NCI-H446 treated with DMSO at 0.1 percent for 48 hours (cell line): ENCODE measurements at places on chromosomes 12 and 14.

DNA sequence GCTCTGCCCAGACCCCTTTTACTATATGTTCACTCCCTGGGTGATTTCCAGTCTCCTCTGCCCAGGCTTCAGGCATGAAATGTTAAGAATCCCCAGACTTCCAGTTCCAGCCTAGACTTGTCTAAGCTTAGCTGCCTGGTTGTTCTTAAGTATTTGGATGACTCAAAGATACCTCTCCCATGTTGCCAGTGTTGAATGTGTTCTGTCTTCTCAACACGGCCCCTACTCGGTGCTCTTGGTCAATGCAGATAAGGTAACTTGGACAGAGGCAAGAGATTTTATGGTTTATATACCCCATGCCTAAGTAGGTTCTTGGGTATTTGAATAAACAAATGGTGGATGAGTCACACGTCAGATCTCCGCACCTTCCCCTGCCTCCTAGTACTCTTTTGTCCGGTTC lies 13.6 kb downstream of the PIWIL1 start:
- no peak for DNase-seq

GRCh38 chr12:132079200-132079599 lies 64.9 kb downstream of the DDX51 start:
- DNase-seq, result no peak

GRCh38 chr12:105466901-105467598 lies 136.6 kb downstream of the C12orf75 start:
- no peak for DNase-seq

GRCh38 chr12:80313209-80313608 lies 130.8 kb upstream of the PTPRQ start:
- no peak for DNase-seq

DNA sequence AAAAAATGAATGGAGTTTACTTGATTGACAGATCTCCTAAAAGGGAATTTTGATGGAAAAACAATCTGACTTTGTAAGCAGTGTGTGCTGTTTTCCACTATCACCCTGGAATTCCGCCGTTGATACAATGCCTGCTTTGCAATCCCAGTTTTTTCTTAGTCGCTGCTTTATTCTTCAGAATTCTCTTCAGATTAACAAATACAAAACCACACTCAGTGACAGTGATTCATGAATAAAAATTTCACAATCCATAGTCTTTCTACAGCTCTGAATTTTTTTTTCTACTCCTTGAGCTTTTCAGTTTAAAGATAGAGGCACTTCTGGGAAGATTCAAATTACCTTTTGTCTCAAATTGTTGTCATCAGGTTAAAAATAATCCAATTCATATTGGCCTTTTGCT lies 44.6 kb upstream of the KITLG start:
- DNase-seq, result no peak

- no peak for DNase-seq
These were observed 168.4 kb downstream of the RPS29 start for GRCh38 chr14:49417790-49418189.

DNA sequence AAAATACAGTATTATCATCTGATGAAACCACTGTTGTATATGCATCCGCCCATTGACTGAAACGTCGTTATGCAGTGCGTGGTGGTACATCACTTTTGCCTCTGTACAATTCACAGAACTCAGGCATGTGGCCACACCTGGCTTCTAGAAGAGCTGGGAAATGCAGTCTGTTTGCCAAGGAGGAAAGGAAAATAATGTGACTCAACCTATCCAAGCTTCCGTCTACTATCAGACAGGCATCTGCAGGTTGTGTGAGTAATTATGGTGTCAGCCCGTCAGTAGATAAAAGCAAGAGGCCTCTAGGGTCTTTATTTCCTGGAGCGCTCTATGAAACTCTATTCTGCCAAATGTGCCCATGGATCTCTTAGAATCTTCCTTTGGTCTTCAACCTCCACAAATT lies 111.6 kb downstream of the BBS10 start:
- DNase-seq, result no peak

DNA sequence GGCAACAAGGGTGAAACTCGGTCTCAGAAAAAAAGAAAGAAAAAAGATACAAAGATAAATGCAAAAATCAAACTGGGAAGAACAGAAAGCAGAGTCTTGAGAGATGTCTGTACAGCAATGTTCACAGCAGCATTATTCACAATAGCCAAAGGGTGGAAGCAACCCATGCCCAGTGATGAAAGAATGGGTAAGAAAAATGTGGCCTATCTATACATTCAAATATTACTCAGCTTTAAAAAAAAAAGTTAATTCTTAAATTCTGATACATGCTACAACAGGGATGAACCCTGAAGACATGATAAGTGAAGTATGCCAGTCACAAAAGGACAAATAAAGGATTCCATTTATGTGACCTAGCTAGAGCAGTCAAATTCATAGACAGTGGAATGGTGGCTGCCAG lies 33.7 kb downstream of the SPPL3 start:
- DNase-seq, result no peak

DNA sequence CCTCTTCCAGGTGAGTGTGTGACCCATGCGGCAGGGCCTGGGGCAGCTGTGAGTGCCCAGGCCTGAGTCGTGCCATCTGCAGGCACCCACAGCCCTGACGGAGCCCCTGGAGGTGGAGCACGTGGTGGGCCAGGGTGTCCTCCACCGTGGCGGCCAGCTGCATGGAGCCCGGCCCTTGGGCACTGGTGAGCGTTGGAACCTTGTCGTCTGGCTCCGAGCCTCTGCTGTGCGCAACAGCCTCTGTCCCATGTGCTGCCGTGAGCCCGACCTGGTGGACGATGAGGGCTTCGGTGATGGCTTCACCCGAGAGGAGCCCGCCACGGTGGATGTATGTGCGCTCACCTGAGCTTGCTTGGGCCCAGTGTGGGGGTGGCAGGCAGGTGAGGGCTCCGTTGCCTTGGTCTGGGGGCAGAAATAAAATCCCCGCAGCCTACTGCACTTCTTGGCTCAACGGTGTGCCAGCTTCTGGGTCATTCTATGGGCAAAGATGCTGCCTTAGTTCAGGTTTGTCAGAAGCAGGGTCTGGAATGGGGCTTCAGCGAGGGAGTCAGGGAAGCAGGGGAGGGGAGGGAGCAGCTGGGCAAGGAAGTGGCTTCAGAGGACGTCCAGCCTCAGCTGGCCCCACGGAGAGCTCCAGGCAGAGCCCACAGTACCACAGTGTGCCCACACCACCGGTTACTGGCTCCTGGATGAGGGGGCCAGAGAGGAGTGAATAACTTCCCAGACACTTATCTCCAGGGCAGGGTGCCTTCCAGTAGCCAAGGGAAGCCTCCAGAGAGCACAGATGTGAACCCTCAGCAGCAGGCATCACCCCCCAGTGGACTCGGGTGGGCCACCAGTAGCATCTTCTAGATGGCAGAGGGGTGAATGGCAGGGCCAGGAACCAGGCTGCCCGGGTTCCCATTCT lies 1.2 kb upstream of the ARL6IP4 start:
- DNase-seq, result no peak

- DNase-seq, result no peak
These were observed 679 bp upstream of the SAV1 start for GRCh38 chr14:50668826-50669143.

DNA sequence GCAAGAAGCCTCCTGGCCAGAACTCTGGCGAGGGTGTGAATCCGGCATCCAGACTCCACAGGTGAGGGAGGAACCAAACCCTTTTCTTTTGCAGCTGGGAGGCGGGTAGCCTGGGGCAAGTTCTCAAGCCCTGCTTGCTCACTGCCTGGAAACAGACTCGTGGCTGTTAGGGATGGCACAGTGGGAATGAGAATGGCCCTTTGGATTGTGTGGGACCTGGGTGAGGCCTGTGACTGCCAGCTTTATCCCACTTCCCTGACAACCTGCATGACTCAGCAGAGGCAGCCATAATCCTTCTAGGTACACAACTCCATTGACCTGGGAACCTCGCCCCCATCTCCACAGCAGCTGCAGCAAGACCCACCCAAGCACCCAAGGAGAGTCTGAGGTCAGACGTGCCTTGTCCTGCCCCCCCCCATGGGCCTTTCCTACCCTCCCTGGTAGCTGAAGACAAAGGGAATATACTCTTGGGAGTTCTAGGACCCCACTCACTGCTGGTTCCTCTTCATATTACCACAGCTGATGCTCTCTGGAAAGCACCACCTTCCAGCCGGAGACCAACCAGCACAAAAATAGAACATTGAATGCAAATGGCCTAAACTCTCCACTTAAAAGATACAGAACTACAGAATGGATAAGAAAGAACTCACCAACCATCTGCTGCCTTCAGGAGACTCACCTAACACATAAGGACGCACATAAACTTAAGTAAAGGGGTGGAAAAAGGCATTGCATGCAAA lies 5.1 kb upstream of the GPR33 start:
- no peak for DNase-seq

- DNase-seq, result peak; percentile 27
These were observed 36.8 kb upstream of the SPTSSA start for GRCh38 chr14:34498684-34499412.

GRCh38 chr12:76312315-76312714 lies 35.9 kb downstream of the BBS10 start:
- no peak for DNase-seq

GRCh38 chr14:70018713-70019211 lies 139.5 kb downstream of the SMOC1 start:
- no peak for DNase-seq

DNA sequence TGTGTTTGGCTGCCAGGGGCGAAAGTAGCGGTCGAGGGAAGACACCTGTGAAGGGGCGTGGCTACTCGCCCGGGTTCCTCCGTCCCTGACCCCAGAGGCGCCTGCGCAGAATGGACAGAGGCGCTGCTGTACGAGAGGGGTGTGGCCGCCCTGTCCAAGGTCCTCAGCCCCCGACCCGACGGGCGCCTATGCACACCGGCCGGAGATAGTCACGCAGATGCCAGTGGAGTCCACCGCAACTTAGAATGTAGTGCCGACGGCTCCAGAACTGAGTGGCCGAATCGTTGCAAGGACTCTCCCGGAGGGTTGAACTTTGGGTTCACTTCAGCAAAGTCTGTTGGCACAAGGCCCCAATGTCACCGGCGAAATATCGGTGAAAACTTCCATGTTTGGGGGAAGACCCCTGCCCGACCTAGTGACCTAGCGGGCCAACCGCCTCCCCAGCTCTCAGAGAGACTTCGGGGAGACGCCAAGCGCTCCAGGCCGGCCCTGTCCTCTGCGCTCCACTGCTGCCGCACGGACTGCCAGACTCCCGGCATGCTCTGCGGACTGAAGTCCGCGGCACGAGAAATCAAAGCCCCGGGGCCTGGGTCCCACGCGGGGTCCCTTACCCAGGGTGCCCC lies 541 bp upstream of the RNU6-7 start:
- peak; percentile 66 for DNase-seq

DNA sequence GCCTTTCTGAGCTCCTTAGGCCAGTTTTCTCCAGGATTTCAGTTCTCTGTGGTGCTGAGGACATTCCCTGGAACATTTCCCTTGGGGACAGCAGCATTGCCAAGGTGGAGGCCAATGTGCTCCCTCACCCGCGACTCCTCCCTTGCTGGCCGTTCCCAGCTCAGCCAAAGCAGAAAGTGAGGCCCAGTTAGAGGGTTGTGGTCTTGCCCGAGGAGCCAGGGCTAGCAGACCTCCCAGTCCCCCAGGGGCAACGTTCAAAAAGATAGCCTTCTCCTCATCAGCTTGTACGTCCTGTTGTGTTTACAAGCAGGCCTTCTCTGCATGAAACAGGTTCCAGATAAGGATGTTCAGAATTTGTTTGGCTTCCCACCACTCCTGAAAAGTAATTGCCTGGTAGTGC lies 78.4 kb downstream of the SSPN start:
- DNase-seq, result no peak

DNA sequence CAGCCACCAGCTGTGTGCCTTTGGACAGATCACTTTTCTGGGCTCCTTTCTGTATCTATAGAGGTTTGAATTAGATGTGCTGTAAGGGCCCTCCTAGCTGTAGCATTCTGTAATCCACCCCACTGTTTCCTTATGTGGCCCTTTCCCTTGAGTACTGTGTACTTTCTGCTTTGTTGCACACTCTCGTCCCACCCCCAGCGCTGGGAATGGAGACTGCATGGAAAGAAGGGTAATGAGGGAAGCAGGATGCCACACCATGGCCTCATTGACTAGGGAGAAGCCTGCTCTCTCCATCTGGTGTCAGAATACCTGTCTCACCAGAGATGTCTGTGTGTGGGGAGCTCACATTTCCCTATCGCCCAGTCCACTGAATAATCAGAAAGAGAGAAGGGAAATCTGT lies 13.6 kb upstream of the GALNT16 start:
- no peak for DNase-seq

GRCh38 chr12:9928607-9929006 lies 3.6 kb downstream of the CLEC2A start:
- no peak for DNase-seq

DNA sequence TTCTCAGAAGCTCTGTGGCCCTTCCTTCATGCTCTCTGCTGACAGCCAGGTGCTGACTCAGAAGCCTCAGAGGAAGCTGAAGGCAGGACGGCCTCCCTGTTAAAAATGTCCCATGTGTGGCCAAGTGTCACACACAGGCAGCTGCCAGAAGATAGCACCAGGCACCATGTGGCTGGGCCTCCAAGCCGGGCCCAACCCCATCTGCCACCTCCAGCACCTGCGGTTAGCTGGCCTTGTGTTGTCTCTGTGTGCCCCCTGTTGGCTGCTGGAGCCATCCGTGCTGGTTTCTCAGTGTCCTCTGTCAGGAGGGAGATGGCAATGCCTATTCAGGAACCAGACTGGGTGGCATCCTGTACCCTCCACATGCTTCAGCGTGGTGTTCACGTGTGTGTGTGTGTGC lies 63.2 kb downstream of the TSPAN11 start:
- no peak for DNase-seq

- DNase-seq, result no peak
These were observed 17.9 kb downstream of the DERA start for GRCh38 chr12:15928870-15929571.

DNA sequence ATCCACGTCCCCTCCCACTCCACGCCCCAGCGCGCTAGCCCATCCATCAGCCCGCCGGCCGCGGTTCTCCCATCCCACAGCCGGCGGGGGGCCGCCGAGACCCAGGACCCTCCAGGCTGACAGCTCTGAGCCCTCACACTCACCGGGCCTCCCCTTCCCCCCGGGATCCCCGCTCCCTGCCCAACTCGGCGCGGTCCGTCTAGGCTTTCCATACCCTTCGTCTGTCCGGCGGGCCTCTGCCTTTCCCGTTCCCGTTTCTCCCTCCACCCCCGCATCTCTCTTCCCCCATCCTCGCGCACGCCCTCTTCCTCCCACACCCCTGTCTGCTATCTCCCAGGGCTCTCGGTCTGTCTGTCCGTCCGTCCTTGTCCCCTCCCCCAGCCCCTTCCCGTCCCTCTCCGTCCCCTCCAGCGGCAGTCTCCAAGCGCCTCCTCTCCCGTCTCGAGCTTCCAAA lies 726 bp downstream of the ZFHX2 start:
- no peak for DNase-seq

DNA sequence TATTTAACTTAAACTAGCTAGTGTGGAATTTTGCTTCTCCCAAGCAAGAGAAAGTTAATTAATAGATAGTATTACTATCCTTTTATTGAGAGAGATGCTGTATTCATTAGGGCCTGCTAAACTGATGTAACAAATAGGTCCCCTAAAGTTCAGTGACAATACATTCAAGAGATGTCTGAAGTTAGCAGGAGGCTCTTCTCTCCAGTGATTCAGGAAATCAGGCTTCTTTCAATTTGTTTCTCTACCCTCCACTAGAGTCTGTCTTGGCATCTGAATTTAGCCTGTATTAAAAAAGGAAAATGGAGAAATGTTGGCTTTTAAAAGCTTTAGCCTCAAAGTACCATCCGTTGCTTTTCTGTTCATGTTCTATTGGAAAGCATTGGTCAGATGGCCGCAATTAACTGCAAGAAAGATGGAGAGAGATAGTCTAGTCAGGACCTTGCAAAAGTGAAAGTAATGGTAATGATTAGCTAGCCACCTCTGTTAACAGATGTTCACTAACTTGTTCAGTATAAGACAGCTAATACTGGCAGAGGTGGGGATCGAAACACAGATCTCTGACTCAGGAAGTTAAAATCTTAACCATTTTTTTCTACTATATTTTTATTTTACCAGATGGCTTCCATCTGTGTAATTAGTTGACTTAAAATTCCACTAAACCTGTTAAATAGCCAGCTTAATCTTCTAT lies 786.8 kb downstream of the TMTC2 start:
- DNase-seq, result no peak
